ENCODE measurements at places on chromosomes 13 and 19.

DNA sequence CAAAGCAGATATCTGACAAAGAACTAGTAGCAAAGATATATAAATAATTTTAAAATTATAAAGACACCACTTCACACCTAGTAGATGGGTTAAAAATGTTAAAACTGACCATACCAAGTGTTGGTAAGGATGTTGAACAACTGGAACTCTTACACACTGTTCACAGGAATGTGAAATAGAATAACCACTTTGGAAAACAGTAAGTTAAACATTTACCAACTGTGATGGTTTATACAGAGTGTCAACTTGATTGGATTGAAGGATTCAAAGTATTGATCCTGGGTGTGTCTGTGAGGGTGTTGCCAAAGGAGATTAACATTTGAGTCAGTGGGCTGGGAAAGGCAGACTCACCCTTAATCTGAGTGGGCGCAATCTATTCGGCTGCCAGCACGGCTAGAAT lies 19.2 kb downstream of the UTP14C start:
- DNase-seq: no peak

- no peak for DNase-seq
Measured at GRCh38 chr13:106232681-106233080, 302.8 kb downstream of the EFNB2 start.

DNA sequence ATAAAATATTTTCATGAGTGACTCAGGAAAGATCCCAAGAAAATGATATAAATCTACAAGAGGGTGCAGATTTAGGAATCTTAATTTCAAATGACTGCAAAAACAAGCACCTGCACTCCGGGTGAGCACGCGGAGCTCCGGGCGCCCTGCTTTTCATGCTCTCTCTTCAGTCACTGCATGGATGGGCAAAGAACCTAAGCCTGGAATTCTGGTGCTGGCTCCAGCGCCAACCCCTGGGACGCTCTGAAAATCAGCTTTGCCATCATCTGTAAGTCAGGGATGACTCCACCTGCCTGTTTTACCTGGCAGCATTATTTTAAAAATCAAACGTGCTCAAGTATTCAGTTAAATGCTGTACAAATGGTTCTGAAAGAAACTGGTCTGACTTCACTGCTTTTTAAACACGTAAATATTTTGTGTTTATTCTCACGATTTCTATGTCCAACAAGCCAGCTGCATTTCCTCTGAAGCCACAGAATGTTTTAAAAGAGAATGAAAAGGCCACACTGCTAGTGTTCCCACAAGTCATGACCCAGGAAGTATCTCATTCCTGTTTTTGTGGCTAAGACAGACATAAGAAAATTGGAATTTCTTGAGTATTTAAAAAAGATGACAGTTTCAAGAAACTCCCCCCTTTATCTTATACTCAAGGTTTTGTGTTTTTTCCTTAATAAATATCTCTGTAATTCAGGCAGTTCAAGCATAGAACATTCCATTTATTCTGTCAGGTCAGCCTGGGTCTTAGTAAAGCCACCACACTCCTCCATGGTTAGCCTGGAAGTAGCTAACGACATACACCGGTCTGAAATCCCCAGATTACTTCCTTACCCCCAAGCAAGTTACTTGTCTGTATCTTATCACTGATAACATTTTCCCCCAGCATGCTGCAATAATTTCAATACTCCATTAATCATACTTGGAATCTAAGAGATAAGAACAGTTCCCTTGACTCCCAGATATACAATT lies 81.1 kb downstream of the COL4A1 start:
- no peak for DNase-seq

- no peak for DNase-seq
Measured at GRCh38 chr19:3483226-3483628, at the start of gene SMIM44. TSS of gene SMIM44 (minus strand) at chr19:3483441. CDS start at chr19:3483403, 38 bp downstream.

DNA sequence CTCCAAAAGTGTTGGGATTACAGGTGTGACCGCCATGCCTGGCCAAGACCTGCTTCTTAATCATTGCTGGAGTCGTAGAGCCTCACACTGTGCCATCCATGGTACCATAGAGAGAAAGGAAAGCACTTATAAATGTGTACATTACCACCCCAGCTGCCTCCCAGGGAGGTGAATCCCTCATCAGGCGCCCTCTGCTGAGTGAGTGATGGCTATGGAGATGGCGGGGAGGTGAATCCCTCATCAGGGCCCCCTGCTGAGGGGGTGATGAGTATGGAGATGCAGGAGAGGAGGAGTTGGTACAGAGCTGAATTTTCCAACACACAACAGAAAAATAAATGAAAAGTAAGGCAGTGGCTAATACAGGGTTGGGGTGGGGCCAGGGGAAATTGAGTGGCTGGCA lies 263.4 kb downstream of the UQCRFS1 start:
- no peak for DNase-seq

DNA sequence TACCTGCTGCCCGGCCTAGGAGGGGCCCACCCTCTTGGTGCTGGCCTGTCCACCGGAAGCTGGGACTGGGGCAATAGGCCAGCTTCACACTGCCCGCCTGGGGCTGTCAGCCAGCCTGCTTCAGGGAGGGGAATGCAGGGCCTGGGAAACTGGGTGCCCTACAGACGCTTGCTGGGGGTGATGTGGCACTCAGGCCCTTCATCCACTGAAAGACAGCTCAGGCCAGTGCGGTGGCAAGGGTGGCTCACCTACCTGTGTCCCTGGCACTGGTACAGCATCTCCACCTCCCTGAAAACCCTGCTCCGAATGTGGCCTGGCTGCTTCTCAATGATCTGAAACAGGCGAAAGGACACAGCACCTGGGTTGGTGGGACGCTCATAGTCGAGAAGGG lies 7.8 kb downstream of the MKNK2 start:
- no peak for DNase-seq

DNA sequence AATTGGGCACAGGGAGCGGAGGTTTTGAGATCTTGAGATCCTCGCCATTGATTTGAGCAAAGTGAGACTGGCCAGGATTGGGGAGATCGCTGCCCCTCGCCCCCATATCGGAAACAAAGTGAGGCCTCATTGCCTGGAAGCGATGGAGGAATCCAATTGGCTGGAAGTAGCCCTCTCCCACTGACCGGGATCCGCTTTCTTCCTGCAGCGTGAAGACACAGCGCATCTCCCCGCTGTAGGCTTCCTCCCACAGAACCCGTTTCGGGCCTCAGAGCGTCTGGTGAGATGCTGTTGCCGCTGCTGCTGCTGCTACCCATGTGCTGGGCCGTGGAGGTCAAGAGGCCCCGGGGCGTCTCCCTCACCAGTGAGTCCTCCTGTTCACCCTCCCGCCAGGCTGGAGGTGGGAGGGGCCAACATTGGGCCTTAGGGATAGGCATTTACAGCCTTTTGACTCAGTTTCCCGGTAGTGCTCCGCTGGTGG lies 438 bp downstream of the PRKCSH start:
- no peak for DNase-seq

GRCh38 chr19:12913011-12913561 lies 6.0 kb downstream of the SYCE2 start:
- DNase-seq: no peak

DNA sequence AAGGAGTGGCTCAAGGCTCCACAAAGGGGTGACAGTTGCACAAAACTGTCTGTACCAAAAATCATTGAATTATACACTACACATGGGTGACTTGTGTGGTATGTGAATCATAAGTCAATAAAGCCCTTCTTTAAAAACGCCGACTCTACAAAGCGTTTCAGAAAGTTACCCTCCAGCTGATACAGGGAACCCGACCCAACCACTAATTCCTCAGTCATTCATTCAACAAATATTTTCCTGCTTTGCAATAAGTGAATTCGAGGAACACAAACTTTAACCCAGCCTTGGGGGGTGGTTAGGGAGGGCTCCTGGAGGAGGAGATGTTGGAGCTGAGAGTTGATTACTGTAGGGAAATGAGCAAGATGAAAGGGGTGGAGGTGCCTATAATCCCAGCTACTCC lies 32.0 kb downstream of the LTBP4 start:
- DNase-seq: no peak

DNA sequence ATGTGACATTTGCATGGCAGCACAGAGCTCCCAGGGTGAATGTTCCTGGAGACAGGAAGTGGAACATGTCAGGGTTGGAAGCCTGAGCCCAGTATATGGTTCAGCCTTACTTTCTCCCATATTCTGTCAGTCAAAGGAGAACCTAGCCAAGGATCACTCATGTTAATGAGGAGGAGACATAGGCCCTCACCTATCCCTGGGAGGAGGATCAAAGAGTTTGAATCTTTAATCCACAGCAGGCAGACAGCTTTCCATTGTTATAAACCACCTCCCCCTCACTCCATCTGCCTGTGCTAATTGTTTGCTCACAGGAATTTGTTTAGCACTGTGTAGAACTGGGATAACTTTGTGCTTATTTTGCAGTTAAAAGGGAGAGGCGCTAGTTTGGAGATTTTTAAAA lies 1069.1 kb downstream of the EFNB2 start:
- no peak for DNase-seq

DNA sequence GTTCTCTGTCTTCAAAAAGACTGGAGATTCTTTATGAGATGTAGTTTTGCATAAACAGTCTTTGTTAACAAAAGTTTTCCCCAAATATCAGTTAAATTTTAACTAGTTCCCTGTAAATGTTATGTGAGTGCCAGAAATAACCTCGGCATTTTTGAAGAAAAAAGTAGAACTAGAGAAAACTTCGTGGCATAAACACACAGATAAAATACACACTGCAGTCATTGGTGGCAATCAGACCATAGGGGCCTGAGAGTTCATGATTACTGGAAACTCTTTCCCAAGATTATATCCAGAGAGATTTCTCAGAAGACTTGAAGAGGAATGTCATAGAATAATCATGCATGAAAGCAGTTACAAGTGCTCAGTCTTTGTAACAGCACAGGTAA lies 190.0 kb downstream of the MZT1 start:
- DNase-seq: no peak

DNA sequence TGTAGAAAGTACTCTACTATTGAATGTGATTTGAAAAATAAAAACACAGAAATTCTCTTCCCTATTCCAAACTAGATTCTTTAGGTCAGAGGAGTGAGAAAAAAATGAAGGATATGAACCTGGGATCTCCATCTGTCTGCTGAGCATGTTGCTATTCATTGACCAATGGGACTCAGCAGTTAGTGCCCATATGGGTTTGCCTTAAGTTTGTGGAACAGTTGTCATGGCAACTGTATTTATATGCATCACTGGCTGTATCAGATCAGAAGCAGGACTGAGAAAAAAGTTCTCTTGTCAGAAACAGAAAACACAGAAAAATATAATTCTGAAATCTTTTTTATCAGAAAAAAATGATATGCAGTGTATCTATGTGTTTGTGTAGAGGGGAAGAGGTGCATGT lies 73.3 kb upstream of the ATXN8OS start:
- DNase-seq: no peak

- DNase-seq: no peak
Measured at GRCh38 chr19:33268162-33268991, 34.0 kb downstream of the CEBPA start.

DNA sequence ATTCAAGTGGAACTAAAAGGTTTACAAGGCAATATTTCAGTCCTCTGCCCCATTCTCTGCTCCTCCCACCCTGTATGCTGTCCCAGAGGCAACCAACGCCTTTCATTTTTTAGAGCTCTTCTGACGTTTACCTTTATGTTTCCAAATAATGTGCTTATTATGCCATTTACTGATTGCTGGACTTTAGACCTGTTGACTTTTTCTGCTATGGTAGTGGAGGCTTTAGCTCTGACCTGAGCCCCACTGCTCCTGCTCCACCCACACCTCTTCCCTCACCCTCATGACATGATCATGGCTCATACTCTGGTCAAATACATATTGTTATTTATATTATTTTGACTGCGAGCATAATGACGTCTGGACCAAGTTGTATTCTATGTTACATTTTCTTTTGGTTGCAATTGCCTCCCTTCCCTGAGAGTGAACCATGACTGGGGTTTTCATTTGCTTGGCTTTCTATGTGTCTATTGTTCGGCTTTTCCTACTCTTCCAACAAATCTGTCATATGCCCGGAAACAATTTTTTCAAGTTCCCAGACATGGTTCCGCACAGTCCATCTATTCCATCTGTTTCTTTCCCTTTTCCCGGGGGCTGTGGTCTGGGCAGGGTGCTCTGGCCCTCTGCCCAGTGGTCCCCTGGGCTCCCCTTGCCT lies 31.4 kb upstream of the GJB6 start:
- DNase-seq: peak; percentile 56

GRCh38 chr19:35468637-35469036 lies 20.6 kb downstream of the FFAR2 start:
- peak; percentile 72 for DNase-seq

DNA sequence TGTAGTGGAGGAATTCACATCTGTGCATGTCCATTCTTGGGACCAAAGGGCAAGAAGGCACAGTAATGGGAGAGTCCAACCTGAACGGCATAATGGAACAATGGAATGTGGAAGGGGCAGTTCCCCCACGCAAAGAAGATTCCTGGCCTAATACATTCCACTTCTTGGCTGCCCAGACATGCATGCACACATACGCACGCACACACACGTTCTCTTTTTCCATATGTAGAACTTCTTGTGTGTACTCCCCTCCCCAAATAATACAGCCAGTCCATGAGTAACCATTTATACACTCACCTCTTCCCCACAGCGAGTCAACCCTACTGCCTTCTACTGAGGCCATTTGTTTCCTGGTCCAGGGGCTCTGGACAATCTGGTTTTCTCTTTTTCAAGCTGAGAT lies 6.0 kb upstream of the STK24 start:
- DNase-seq: no peak

DNA sequence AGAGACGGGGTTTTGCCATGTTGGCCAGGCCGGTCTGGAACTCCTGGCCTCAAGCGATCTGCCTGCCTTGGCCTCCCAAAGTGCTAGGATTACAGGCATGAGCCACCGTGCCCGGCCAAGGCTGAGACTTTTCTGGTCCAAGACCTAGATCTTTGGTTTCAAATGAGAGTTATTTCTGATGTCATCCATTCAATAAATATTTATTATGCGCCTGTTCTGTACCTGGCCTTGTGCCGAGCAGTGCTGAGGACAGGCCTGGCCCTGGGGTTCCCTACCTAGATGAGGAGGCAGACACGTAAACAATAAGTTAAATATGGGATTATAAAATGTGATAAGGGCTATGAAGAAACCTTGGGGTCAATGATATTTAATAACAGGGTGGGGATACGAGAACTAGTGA lies 4.5 kb downstream of the RELB start:
- DNase-seq: no peak

- no peak for DNase-seq
Measured at GRCh38 chr19:49071860-49072547, 495 bp downstream of the KCNA7 start.

- DNase-seq: peak; percentile 97
Measured at GRCh38 chr19:58554494-58555368, at the start of gene CHMP2A. TSS of gene CHMP2A (minus strand) at chr19:58555105. CDS start at chr19:58554212, 893 bp downstream.

DNA sequence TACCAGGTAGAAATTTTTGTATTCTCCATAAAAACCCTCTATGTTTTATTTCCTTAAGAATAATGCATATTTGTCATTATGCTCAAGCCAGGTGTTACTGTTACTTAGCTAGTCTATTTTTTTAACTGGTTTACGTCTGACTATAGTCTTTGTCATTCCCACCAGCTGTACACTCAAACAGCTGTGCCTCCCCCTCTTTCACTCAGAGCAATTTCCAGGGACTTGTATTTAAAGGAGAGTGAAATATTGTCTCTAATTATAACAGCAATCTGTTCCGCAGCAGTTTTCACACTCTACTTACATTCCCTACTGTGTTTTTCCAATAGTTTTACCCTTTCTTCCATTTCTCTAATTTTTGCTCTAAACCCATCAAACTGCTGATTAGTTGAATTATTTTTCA lies 813.6 kb upstream of the MIR17HG start:
- no peak for DNase-seq
